ENCODE measurements at places on chromosomes 3 and 15.

DNA sequence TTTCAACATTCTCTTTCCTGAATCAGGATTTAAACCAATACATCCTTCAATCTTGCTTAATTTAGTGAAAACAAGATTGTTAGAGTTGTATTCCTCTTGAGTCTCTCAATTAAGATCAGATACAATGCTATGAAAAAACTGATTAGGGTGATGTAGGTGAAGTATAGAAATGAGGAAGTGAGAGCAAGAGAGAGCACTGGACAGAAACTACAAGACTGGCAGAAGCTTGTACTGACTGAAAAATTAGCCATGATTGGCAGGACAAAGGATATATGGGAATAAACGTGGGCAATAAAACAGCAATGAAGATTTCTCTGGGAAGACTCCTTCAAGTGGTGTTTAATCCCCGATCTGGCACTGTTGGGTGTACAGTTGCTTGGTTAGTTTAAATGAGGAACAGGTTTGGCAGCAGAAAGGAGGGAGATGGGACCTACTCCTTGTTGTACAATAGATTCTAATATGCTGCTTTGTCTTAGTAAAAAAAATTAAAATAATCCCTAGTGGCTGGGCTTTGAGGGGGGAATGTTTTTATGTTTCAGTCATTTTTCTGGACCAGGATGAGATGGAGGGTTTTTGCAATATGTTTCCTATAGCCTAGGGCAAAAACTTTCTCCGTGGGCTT, 252.7 kb downstream of the SLC9A9 start:
- DNase-seq = no peak

GRCh38 chr3:106611841-106612240, 743.0 kb upstream of the CBLB start:
- no peak for DNase-seq

- no peak for DNase-seq
These were observed 372.1 kb upstream of the NR2F2 start for GRCh38 chr15:95958382-95958781.

DNA sequence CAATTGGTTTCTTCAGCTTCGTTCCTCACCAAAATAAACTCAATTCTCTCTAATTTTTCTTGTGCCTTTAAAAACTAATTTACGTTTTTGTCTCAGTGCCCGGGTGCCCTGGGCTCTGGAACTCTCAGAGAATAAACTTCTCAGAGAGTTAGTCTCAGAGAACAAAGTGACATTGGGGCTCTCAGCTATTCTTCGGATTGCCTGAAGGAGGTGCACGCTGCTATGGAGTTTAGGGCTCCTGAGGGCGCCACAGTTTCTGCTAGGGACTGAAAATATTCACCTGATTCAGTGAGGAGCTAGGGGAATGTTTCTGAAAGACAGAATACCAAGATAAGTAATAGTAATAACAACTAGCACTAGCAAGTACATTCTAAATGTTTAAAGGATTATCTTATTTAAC, 22.7 kb downstream of the ZIC4 start:
- no peak for DNase-seq

DNA sequence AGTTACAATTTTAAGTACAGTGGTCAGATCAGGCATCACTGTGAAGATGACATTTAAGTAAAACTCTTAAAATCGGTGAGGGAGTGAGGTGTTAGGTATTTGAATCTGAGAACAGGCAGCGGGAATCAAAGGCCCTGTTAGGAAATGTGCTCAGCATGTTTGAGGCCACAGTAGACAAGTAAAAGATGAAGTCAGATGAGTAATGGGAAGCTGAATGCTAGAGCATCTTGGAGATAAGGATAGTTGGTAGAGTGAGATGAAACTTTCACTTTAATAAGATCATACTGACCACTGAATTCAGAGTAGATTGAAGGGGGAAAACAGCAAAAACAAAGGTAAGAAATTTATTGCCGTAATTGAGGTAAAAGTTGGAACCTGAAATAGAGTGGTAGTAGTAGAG, 61.6 kb downstream of the DCBLD2 start:
- no peak for DNase-seq

- DNase-seq = no peak
These were observed 199.6 kb upstream of the SEMA6D start for GRCh38 chr15:47517737-47518136.

GRCh38 chr15:100170291-100171210, 171.2 kb downstream of the ADAMTS17 start:
- no peak for DNase-seq

GRCh38 chr3:169980055-169980454, 13.4 kb downstream of the SEC62 start:
- DNase-seq = no peak

GRCh38 chr3:8486434-8486833, 15.2 kb upstream of the LMCD1 start:
- no peak for DNase-seq

- DNase-seq = no peak
These were observed 17.1 kb downstream of the LIPC start for GRCh38 chr15:58448906-58449305.

DNA sequence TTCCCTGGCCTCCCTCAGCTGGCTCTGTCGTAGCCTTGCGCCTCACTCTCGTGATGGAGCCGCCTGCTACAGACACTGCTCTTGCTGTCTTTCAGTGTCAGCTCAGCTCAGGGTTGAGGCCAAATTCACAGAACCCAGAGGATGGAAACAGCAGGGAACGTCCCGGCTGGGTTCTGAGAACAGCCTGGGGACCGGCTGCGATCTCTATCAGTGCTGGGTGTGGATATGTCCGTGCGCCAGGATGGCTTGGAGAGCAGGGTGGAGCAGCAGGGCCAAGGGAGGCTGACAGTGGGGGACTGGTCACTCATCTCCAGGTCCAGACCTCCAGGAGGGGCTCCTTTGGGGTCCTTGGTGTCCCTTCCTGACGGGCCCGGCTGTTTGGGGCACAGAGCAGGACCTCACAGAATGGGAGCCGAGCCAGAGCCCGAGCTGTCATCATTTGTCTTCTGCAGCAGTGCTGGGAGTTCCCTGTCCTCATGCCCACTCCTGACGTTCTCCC, 18.4 kb downstream of the KLF15 start:
- peak; percentile 48 for DNase-seq

DNA sequence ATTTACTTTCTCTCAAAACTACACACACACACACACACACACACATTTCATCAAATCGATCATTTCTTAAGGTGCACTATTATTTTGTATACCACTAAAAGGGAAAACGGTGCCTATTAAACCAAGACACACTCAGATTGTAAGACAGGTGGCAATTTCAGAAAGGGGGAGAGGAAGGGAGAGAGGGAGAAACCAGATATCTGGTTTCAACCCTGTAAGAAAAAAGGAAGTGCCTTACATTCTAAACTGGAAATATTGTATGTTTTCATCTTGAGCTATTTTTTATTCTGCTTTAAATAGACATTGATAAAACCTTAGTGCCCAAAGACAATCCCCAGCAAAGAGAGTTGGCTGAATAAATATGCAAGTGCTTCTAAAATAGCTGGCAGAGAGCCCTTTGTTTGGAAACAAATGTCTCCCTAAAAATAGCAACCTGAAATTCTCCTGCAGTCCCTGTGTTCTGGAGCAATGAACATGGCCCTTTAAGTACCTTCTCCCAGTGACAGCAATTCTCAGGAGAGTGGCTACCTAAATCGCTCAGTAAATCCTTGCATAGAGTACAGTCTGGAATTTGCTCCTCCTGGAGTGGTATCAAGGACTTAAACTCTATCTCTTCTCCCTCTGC, 85.7 kb downstream of the RARB start:
- DNase-seq = no peak

DNA sequence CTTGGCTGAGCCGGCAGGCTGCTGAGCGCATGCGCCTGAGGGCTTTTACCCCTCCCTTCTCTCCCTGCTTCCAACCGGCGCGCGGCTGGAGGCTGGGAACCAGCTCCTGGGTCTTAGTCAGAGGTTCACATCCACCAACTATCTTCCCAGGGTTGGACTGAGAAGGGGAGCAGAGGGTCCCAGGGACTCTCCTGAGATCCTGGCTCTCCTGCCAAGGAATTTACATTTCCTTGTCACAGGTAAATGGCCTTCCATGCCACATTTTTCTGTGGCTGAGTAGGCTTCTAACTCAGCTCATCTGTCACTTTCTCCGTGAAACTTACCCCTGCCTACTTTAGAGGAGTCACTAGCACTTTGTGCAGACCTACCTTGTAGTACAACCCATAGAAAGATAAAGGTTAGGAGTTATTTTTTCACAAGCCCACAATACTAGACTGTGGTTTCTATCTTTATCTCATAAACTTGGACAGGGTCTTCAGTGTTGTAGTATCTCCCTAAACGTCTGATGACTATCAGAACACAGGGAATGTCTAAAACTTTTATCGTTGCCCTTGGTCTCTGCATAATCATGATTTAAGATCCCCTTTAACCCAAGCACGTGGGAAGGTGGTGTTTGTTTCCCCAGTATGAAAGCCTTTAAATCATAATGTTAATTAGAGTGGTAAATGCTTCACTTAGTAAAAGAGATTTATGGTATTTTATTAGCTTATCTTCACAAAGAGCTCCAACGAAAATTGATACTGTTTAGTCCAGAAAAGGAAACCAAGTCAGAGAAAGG, 638 bp upstream of the TBC1D5 start:
- DNase-seq = peak; percentile 99

- peak; percentile 95 for DNase-seq
These were observed at the start of gene CAMK2N2 for GRCh38 chr3:184261270-184261853. CAMK2N2 (minus strand) TSS chr3:184261553; CDS start chr3:184261285, 268 bp downstream.

DNA sequence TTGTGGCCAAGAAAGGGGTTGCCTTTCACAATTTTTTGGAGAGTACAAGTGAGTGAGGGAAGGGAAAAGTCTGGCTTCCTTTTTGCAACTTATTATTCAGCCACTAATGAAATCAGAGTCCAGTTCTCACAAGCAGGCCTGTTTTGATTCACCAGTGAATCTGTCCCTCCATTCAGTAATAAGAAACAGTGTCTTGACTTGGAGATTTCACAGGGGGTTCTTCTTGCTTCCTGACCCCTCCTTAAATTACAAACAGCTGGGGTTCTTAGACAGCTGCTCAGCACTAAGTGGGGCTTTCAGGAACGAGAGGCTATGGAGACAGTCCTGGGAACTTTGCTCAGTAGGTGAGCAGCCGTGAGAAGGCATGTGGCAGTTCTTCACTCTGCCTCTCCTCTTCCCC, 24.5 kb downstream of the SEMA3G start:
- DNase-seq = no peak

DNA sequence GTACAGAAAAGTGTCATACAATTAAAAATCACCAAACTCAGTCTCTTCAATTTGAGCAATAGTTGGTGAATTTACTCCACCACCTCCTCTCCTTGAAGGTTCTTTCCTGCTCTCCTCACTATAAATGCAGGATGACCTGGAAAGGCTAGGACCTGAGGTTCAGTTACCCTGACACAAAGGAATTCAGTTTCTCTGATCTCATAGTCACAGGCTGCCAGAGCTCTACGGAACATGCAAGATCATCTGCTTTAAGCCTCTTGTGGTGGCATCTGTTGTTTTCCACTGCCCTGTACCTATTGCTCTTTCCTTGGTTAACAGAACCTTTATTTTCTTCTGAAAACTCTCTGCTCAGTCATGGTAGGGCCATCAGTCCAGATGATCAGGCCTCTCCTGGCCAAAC, 4.9 kb upstream of the TP63 start:
- no peak for DNase-seq

- no peak for DNase-seq
These were observed 12.5 kb downstream of the XYLB start for GRCh38 chr3:38359038-38359437.

GRCh38 chr3:194690501-194691372, 5.1 kb downstream of the FAM43A start:
- no peak for DNase-seq

GRCh38 chr3:39338201-39338600, 8.7 kb downstream of the CCR8 start:
- DNase-seq = no peak

- DNase-seq = peak; percentile 55
These were observed 125.7 kb downstream of the EEFSEC start for GRCh38 chr3:128278761-128279600.

GRCh38 chr15:91870876-91871537, 17.5 kb downstream of the SLCO3A1 start:
- DNase-seq = no peak

DNA sequence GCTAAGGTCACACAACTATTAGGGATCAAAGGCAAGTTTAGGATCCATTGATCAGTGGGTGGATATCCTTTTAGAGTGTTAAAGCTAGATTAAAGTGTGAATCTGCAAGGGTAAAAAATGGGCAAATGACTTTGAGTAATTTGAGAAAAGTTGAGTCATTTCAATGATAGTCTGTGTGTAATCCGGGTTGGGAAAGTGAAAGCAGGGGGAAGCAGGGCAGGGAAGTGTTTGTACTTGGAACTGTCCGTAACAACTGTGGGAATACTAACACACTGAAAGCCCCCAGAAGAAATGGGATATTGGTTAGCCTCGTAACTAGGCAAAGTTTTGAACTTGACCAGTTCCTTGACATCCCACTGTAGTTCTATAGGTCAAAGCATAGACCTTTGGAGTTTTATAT, 187.2 kb upstream of the SLITRK3 start:
- no peak for DNase-seq

DNA sequence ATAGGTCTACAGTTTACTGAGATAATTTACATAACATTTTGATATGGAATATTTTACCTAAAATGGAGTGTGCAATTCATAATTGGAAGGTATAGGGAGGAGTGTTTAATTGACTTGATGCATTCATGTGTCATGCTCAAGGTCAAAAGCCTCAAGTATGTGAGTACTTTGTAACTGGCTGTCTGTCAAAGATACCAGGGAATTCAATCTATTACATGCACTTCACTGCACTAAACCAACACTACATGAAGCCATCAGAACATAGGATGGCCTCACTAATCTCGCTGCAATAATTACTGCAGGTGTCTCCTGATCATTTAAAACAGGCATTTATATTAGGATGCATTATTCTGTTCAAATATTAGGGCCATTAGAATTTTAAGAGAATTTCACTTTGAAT, 367.2 kb downstream of the CNTN4 start:
- DNase-seq = no peak

DNA sequence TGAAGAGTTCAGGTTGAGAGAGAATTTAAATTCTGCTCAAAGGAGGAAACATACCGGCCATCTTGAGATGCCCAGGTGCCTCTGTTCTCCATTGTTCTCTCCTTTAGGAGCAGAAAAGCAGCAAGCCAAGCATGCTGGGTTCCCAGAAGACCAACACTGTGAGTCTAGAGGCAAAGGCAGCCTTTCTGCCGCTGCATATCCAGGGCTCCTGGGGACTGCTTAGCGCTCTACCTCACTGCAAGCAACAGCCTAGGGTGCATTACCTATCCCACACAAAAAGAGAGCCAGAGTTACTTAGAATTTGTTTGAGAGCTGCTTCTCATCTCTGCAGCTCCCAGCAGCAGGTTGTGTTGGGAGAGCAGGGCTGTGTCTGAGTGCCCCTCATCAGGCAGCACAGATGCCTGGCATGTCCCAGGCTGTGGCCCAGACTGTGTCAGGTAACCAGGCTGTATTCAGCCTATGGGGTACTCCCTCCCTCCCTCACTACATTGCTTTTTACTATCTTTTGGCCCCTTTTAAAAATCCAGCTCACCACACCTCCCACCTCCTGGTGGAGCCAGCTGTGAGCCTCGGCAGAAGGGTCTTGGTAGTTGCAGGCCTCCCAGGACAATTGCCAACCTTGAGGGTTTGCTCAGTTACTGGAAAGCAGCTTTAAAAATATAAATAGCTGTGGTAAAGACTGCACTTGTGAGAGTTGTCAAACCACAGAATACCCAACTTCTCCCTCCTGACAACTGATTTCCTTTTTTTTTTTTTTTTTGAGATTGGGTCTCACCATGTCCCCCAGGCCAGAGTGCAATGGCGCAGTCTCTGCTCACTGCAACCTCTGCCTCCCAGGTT, 30.2 kb downstream of the BCL2L10 start:
- no peak for DNase-seq
